Endothelial cell (in vitro differentiated cells): ENCODE measurements at places on chromosomes 13 and 19.

- no peak for DNase-seq
Observed at GRCh38 chr19:33054623-33055022, 10.1 kb downstream of the RHPN2 start.

GRCh38 chr19:47228937-47229675 lies 1.9 kb downstream of the BBC3 start:
- DNase-seq, result no peak

DNA sequence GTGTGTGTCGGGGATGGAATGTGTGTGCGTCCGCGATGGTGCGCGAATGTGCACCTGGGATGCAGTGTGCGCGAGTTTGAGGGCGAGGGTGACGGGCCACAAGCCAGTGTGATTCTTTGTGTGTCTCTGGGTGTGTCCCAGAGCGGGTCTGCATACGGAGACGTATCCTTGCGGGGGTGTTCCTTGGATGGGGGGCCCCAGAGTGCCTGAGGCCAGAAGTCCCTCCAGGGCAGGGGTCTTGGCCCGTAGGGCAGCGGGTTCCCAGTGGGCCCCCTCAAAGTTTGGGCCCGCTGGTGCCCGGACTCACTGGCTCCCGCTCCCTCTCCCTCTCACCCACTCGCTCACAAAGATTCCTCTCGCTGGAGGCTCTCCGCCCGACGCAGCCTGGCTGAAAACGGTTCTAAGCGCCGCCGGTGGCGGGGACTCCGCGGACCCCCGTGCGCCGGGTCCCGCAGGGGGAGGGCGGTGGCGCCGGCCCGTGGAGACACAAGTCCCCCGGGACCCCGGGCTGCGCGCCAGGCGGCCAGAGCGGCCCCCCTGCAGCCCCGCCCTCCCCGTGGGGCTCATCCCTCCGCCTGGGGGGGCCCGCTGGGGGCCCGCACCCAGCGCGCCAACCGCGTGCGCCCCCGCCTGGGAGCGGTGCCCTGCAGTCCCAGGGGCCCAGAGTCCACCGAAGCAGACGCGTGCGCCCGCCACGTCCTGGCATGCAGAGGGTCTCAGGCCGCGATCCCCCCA lies 886 bp downstream of the CRLF1 start:
- no peak for DNase-seq

GRCh38 chr19:18488403-18488723 lies 33.5 kb downstream of the ELL start:
- no peak for DNase-seq

DNA sequence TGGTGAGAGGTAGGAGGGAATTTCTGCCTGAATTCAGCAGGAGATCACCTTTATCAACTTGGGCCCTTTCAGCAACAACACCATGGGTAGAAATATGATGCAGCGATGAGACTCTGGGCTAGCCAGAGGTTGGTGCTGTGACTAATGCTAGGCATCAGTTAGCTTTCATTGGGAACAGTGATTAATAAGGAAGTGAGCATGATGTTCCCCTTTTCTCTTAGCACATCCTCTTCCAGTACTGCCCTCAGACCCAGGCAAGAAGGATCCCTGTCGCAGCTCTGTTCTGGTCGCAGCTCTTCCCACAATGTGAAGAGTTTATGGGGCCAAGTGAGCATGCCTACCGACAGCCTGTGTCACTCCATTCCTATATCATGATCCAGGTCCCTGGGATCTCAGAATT lies 100.5 kb downstream of the FLT1 start:
- DNase-seq, result no peak

DNA sequence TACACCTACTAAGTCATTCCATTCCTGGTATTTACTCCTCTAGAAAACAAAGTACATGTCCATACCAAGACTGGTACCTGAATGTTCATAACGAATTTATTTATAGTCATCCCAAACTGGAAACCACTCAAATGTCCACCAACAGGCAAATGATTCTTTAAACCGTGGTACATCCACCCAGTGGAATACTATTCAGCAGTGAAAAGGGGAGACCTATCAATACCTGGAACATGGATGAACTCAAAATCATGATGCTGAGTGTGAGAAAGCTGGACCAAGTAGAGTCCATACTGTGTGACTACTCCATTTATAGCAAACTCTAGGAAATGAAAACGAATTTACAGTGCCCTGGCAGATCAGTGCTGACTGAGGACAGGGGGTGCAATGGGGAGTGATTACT lies 11.9 kb upstream of the NAPA start:
- no peak for DNase-seq

DNA sequence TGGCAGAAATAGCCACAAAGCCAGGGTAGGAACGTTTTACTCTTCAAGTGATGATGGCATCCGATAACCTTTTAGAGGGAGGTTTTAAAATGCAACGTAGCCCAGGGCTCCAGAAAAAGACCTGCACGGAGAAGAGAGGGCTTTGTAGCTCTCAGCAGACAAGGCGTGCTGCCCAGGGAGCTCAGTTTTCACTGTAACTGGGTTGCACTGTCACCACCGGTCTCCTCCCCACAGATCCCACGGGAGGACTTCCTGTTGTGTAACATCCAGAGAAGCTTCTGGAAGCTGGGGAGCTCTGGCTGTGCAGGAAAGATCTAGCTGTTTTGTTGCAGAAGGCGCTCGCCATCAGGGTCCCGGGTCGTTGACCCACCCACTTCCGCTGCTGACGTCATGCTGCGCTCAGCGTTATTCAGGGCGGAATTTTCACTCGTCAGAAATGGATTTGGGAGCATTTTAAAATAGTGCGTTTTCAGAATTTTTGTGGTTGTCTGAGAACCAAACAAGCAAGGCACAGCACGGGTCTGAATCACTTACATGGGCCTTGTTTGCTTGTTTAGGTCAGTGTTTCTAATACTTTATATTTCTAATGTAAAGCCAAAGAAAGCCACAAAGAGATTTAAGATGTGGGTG lies 50.8 kb downstream of the ATP11A start:
- no peak for DNase-seq

- no peak for DNase-seq
Observed at GRCh38 chr19:5018224-5019015, 49.5 kb downstream of the KDM4B start.

- DNase-seq, result peak; percentile 49
Observed at GRCh38 chr19:18985257-18985656, 44.2 kb upstream of the HOMER3 start.

DNA sequence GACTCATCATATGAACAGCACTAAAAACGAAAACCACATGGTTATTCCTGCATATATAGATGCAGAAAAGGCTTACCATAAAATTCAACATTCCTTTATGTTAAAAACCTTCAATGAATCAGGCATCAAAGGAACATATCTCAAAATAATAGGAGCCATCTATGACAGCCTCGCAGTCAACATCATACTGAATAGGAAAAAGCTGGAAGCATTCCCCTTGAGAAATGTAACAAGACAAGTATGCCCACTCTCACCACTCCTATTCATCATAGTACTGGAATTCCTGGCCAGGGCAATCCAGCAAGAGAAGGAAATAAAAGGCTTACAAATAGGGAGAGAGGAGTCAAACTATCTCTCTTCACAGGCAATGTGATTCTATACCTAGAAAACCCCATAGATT lies 179.6 kb upstream of the HTR2A start:
- no peak for DNase-seq

GRCh38 chr19:40611096-40611495 lies 9.9 kb downstream of the LTBP4 start:
- DNase-seq, result no peak

GRCh38 chr19:16463341-16463990 lies 8.3 kb downstream of the EPS15L1 start:
- no peak for DNase-seq
